ENCODE measurements at places on chromosomes 6 and 20. TPM values are rescaled to one million over a fixed set of nuclear protein-coding genes. Genes with fewer than 3 reads are reported as not detected.
A peak's percentile ranks its signal among the peaks of the same experiment; 100 is the strongest.

The HAO1 gene
- not detected for total RNA-seq

- ATAC-seq = no peak
Observed at GRCh38 chr6:5314191-5314865, 53.0 kb downstream of the FARS2 start.

The C6orf141 gene
- total RNA-seq = 9.3 TPM

The LIN28B gene
- total RNA-seq = not detected

The GHRH gene
- total RNA-seq = not detected

DNA sequence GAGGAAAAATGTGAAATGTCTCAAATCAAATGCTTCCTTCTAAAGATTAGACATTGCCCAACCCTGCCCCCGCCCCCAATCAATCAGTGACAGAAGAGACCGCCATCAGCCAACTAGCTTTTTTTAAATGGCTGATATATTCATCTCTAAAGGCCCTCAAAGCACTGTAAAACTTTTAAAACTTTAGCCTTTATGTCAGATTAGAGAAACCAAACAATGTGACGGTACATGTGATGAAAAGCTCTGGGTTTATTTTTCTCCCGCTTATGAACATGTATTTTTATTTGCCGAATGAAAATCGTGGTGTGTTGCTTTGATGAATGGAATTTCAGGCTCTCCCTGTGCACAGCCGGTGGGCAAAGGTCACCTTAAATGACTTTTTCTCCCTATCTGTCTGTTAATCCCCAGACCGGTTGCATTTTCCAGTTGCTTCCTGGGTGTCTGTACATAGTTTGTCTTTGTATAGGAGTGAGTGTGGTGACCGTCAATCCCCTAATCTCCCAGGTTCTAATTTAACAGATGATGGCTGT is 38.5 kb downstream of the TBC1D7 start:
- ATAC-seq = no peak

The IPCEF1 gene
- 1.8 TPM for total RNA-seq

DNA sequence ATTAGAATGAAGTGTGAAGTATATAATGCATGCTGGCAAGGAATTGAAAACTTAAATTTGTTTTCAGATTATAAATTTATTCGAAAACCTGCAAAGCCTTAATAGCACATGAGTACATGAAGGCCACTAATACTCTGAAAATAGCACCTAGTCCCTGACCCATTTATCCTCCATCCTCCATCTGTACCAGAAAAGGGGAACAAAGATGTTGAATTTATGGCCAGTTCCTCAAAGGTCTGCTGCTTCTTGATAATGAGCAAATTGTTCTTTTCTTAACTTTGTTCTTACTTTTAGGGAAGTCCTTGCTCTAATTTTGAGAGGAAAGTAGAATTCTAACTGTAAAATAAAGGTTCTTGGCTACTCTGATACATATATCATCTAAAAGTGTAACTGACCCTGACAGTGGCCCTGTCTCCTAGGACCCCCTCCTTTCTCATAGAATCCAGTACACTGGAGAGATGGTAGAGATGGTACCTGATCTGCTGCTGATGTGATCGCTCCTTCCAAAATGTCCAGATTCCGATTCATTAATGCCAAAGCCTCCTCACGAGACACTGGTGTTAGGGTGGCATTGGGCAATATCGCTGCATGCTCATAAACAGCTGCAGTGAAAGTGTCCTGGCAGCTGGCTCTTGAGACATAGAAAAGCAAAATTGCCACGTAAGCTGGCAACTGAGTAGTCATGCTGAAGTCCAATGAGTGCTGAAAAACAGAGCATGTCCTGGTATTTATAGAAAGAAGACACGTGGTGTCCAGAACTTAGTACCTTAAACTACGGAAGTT is at the start of gene VNN1:
VNN1 (minus strand) TSS at position 704 of the 783 bp plus-strand sequence; CDS start at position 684, 20 bp downstream.
- peak; percentile 20 for ATAC-seq

- peak; percentile 42 for ATAC-seq
Observed at GRCh38 chr6:72619883-72620696, 1.8 kb upstream of the KCNQ5 start.
